Activated CD8-positive, alpha-beta T cell treated with anti-CD3 and anti-CD28 coated beads, Interleukin-2, amount 10 ng/mL, durations not matched to agents 7 days and 5 days (primary cell): ENCODE measurements at places on chromosomes 2 and 18. TPM values are rescaled to one million over a fixed set of nuclear protein-coding genes. Genes with fewer than 3 reads are reported as not detected.

- H3K4me1 ChIP-seq = no peaks in the 10 kb centered on the region
- no peak overlapping the region for H3K4me3 ChIP-seq
- H3K27ac ChIP-seq = no peak overlapping the region
- DNase-seq = no peak
- peaks cover 7% of the 10 kb centered on the region for H3K27me3 ChIP-seq
Observed at GRCh38 chr2:240886023-240886565, 9.9 kb downstream of the MAB21L4 start.

GRCh38 chr2:173134703-173135102 lies 59.1 kb downstream of the MAP3K20 start:
- no peak for DNase-seq
- no peak overlapping the region for H3K4me3 ChIP-seq
- peaks cover 12% of the 10 kb centered on the region for H3K36me3 ChIP-seq
- H3K4me1 ChIP-seq = peaks cover 53% of the 10 kb centered on the region
- no peak overlapping the region for H3K27ac ChIP-seq
- H3K27me3 ChIP-seq = peaks cover 17% of the 10 kb centered on the region

- no peak overlapping the region for H3K27ac ChIP-seq
- DNase-seq = no peak
- no peak overlapping the region for H3K4me3 ChIP-seq
- H3K4me1 ChIP-seq = peaks cover 25% of the 10 kb centered on the region
Observed at GRCh38 chr2:28326881-28327505, 65.7 kb upstream of the FOSL2 start.

DNA sequence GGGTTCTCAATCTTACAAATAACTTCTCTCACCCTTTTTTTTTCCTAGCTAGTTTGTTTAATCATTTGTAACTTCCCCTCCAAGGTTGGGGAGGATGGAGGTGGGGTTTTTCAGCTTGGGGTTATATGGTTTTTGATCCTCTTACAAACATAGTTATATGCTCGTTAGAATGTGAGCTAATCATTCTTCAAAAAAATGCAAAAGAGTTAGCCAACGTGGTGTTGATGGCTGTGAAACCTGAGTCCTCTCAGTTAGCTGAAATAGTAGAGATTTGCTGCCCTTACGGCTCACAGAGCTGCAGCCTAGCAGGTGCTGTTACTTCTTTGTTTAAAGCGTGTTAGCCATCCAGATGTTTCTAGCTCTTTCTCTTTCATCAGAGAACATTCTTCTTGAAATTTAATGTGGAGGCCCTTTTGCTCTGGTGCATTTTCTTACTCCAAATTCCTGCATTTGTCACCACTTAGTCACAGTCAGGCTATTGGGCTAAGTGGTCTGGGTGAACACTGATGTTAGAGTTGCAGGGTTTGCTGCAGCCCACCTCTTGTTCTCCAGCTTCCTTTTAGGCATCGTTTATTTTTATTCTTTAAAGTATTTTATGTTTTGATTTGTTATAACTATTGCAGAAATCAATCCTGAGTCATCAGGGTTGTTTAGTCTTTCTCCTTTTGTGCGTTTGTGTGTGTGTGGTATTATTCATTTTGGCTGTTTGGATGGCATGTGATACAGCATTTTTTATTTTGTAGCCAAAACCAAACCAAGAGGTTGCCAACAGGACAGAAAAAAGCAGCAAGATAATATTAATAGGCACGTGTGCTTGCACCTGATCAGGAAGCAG lies 41.1 kb downstream of the LIMS1 start:
- no peak overlapping the region for H3K27ac ChIP-seq
- no peaks in the 10 kb centered on the region for H3K27me3 ChIP-seq
- H3K4me3 ChIP-seq = no peak overlapping the region
- no peak for DNase-seq

The TBR1 gene
- total RNA-seq = not detected

DNA sequence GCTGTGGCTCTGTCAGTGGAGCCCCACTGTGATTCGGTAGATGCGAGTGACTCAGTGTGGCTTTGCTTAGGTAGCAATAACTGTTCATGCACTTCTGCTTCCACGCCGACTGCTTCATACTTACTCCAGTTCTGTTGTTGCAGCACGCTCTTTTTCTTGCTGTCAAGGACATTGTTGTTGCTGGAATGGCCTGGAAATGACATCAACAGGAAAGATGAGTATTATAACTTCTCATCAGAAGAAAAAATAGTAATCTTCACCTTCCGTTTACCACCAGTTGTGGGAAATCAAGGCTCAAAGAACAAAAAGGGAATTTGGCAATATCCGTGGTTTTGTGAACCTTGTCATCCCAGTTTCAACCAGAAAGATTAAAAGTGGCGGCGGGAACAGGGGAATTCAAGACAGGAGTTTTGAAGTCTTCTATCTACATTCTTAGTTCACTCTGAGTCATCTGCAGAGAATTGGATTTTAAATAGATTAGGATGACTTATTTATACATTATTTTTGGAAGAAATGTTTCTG lies 8.3 kb downstream of the TM4SF20 start:
- H3K36me3 ChIP-seq = no peaks in the 10 kb centered on the region
- H3K27ac ChIP-seq = no peak overlapping the region
- no peak overlapping the region for H3K4me3 ChIP-seq
- H3K27me3 ChIP-seq = no peaks in the 10 kb centered on the region
- peaks cover 4% of the 10 kb centered on the region for H3K4me1 ChIP-seq
- no peak for DNase-seq

GRCh38 chr18:6004119-6004518 lies 108.8 kb upstream of the TMEM200C start:
- no peak overlapping the region for H3K4me3 ChIP-seq
- no peak for DNase-seq
- no peaks in the 10 kb centered on the region for H3K27me3 ChIP-seq
- H3K36me3 ChIP-seq = no peaks in the 10 kb centered on the region
- no peak overlapping the region for H3K27ac ChIP-seq

DNA sequence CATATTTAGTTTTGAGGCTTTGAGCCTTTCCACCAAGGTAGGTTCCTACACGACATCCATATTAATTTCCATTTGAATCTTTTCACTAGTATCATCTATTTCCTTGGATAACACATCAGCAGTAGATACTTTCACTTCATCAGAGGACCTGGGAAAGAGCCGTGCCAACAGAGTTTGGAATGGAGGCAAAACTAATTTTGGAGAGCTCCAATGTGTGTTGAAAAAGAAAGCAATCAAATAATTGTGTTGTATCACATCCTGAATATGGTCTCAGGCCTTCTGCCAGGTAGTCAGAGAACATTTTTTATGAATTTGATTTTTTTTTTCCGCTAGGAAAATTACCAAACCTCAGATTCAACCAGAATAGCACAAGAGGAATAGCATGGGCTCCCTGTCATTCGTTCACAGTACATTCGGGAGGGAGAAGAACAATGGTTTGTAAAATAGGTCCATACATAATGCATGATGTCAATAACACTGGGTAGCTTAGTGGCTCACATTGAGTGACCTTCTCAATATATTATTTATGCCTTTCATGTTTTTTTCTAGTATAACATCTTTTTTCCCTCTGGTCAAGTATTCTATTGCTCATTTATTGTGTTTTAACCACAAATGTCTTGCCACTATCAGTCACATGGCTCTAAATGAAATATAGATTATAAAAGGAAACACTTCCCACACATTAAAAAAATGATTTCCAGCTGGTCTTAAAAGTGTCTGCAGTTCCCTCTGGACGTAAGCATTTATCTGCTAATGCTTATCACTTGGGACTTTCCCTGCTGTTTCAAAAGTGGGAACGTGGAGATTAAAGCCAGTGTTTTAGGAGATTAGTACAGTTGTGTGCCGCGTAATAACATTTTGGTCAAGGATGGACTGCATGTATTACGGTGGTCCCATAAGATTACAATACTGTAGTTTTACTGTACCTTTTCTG lies 68.6 kb upstream of the RAPH1 start:
- no peak overlapping the region for H3K4me3 ChIP-seq
- peaks cover 17% of the 10 kb centered on the region for H3K27me3 ChIP-seq
- H3K4me1 ChIP-seq = peaks cover 14% of the 10 kb centered on the region
- H3K36me3 ChIP-seq = no peaks in the 10 kb centered on the region
- DNase-seq = no peak

GRCh38 chr2:148999451-148999921 lies 39.0 kb upstream of the LYPD6B start:
- no peak for DNase-seq
- H3K4me1 ChIP-seq = no peaks in the 10 kb centered on the region
- H3K27me3 ChIP-seq = no peaks in the 10 kb centered on the region
- H3K36me3 ChIP-seq = no peaks in the 10 kb centered on the region
- H3K27ac ChIP-seq = no peak overlapping the region

- no peak overlapping the region for H3K4me3 ChIP-seq
- H3K36me3 ChIP-seq = no peaks in the 10 kb centered on the region
- H3K4me1 ChIP-seq = no peaks in the 10 kb centered on the region
- DNase-seq = peak; percentile 57
- no peak overlapping the region for H3K27ac ChIP-seq
Observed at GRCh38 chr18:50218432-50219197, 23.7 kb upstream of the MYO5B start.

DNA sequence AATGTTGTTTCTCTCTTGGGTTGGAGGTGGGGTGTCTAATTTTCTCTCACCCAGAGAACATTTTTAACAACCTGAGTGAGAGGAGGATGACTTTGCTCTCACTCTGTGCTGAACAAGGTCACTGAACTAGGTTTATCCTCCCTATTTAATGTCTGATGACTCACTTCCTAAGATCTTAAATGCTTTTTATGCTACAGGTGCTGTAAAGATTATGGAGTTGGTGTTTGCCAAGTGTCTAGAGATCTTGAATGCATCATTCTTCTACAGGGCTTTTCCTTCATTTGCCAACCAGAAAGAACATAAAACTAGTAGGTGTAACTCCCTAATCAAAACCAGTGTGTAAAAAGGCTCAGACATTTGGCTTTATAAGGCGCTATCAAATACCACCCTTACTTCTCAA lies 350.5 kb upstream of the ETAA1 start:
- no peak for DNase-seq
- no peaks in the 10 kb centered on the region for H3K27me3 ChIP-seq
- no peak overlapping the region for H3K27ac ChIP-seq
- H3K36me3 ChIP-seq = no peaks in the 10 kb centered on the region
- H3K4me3 ChIP-seq = no peak overlapping the region

- H3K27me3 ChIP-seq = no peaks in the 10 kb centered on the region
- H3K4me1 ChIP-seq = no peaks in the 10 kb centered on the region
- H3K36me3 ChIP-seq = no peaks in the 10 kb centered on the region
- H3K4me3 ChIP-seq = no peak overlapping the region
- DNase-seq = no peak
- H3K27ac ChIP-seq = no peak overlapping the region
Observed at GRCh38 chr18:37107748-37108522, 279.0 kb downstream of the KIAA1328 start.

- no peaks in the 10 kb centered on the region for H3K27me3 ChIP-seq
- H3K4me3 ChIP-seq = no peak overlapping the region
- no peak overlapping the region for H3K27ac ChIP-seq
Observed at GRCh38 chr2:6986912-6987361, 69.7 kb downstream of the RNF144A start.

GRCh38 chr2:72511906-72512305 lies 313.9 kb downstream of the EXOC6B start:
- no peaks in the 10 kb centered on the region for H3K36me3 ChIP-seq
- H3K27me3 ChIP-seq = no peaks in the 10 kb centered on the region
- DNase-seq = no peak
- H3K4me3 ChIP-seq = no peak overlapping the region
- H3K27ac ChIP-seq = no peak overlapping the region
- no peaks in the 10 kb centered on the region for H3K4me1 ChIP-seq

DNA sequence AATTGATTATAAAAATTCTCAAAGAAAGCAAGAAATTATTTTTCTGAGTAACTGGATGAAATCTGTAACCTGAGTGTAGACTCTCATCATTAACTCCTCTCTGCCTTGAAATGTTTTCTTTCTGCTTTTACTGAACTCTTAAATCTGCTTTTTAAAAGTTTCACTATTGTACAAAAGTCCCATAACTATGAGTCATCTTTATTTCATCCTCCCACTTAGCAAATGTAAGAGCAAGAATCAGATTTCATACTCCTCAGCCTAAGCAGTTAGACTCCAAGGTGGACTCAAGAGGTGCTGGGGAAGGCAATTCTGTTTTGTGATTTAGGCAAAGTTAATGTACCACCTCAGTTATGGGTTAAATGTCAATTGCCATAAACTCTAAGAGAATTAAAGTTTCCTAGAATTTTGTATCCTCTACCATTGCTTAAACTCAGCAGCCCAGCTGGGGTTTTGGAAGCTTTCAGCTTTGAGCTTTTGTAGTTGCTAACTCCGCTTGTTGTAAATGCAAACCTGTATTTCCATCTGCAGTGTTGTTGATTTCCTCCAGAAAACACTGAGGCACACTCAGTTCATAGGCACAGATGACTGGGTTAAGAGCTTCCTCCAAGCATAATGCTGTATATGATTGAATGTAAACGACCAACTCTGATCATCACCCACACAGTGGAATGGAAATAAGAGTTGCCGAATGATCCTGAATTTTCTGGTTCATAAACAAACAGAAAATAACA lies 268.8 kb downstream of the ARHGAP15 start:
- no peak for DNase-seq
- H3K27ac ChIP-seq = no peak overlapping the region
- H3K36me3 ChIP-seq = peaks cover 13% of the 10 kb centered on the region
- H3K4me1 ChIP-seq = peaks cover 8% of the 10 kb centered on the region
- H3K27me3 ChIP-seq = no peaks in the 10 kb centered on the region

GRCh38 chr2:235512699-235513053 lies 18.8 kb downstream of the AGAP1 start:
- no peaks in the 10 kb centered on the region for H3K4me1 ChIP-seq
- H3K36me3 ChIP-seq = no peaks in the 10 kb centered on the region
- no peak for DNase-seq
- H3K27me3 ChIP-seq = no peaks in the 10 kb centered on the region
- H3K4me3 ChIP-seq = no peak overlapping the region

The ELOA2 gene
- total RNA-seq = not detected
